NCI-H774 (cell line): ENCODE measurements at places on chromosomes 4 and X.

- no peak for DNase-seq
Measured at GRCh38 chrX:40952855-40953254, 132.4 kb upstream of the USP9X start.

DNA sequence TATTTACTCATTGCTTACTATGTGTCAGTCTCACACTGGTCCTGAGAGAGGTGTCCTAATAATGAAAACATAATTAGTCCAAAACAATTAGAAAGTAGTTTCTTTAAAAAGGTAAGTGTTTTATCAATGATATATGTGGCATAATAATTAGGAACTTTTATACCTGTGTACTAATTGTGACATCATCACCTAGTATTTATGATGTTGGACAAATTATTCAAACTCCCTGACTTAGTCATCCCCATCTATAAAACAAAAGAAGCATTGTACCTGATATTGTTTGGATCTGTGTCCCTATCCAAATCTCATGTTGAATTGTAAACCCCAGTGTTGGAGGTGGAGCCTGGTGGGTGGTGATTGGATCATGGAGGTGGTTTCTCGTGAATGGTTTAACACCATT lies 15.8 kb upstream of the ARHGEF38 start:
- no peak for DNase-seq

GRCh38 chr4:47839259-47839658 lies 1.4 kb upstream of the CORIN start:
- DNase-seq, result no peak

DNA sequence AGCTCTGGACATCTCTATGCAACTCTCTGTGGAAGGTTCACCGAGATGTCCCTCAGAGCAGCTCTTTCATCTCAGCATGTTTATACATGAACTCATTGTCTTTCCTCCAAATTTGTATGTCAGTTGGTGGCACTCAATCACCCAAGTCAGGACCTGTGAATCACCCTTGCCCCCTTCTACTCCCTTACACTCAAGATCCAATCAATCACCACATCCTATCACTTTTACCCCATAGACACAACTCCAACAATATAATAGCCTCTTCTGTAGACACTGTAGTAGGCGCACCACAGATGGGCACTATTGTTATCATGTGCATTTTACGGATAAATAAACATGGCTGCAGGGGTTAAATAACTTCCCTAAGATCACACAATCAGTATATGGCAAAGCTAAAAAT lies 41.3 kb upstream of the IRF2 start:
- DNase-seq, result no peak

DNA sequence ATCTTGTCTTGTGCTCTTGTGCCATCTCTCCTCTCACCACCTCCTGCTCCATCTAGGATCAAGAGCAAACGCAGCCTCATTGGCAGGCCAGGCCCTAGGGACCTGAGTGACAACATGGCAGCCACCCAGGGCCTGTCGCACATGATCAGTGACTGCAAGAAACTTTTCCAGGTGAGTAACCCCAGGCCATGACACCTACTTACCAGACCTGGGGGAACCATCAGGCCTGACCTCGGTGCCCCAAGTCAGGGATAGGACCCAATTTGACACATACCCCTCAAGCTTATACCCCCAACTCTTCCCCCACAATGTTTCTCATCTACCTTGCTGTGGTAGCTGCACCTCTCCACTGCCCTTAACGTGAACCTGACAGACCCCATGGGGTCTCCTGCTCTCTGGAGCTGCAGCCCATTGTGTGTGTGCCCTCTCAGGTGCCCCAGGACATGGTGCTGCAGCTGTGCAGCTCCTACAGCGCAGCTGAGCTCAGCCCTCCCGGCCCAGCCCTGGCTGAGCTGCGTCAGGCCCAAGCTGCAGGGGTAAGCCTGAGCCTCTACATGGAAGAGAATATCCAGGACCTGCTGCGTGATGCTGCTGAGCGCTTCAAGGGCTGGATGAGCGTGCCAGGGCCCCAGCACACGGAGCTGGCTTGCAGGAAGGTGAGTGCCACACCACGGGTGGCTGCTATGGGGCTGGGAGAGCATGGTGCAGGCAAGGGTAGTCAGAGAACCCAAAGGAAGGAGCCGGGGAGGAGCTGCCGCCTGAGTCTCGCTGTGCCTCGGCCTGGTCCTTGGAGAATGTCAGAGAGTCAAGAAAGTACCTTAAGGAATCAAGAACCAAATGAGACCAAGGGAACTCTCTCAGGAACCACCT lies 74.8 kb downstream of the STARD8 start:
- no peak for DNase-seq

DNA sequence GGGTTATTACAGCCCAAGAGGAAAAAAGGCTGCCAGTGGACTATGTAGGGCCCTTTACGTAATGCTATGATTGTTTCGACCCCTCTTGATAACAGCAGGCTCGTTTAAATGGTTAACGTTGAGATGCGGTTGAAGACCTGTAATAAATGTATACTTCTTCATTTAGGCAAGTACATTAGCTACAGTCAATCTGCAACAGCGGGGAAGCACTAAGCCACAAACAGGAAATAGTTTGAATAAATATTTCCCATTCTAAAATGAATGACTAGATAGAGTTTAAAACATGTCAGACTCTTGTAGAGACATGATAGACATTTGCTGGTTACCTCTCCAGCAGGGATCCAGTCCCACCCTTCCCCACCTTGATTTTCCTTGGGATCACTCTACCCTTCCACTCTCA lies 38.1 kb upstream of the STIM2 start:
- DNase-seq, result no peak

- DNase-seq, result no peak
Measured at GRCh38 chr4:86757468-86757867, 91.7 kb downstream of the SLC10A6 start.

GRCh38 chr4:38610521-38610920 lies 53.5 kb upstream of the KLF3 start:
- DNase-seq, result no peak

- DNase-seq, result peak; percentile 45
Measured at GRCh38 chrX:39688576-39689375, 409.0 kb downstream of the BCOR start.

GRCh38 chr4:101020956-101021355 lies 326.4 kb downstream of the PPP3CA start:
- no peak for DNase-seq

- no peak for DNase-seq
Measured at GRCh38 chr4:73139245-73139644, 69.7 kb upstream of the COX18 start.

GRCh38 chrX:38268011-38268410 lies 47.3 kb upstream of the SRPX start:
- no peak for DNase-seq

DNA sequence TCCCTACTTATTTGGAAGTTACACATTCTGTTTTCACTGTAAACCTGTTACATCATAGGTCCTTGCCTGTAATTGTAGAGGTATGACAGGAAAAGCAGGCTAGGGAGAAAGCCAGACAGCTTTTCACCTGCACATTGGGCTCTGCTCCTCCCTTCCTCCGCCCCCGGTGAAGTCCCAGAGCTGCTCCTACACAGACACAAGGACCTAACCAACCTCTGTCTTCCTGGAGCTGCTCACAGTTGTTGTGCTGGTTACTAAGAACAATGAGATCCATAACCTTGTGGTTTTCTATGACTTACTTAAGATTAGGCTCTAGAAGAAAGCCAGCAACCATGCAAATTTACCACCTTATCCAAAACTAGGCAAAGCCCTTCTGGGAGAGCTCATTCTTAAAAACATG lies 40.0 kb downstream of the MOSPD2 start:
- no peak for DNase-seq

GRCh38 chrX:25851141-25851540 lies 287.0 kb upstream of the MAGEB18 start:
- DNase-seq, result no peak

DNA sequence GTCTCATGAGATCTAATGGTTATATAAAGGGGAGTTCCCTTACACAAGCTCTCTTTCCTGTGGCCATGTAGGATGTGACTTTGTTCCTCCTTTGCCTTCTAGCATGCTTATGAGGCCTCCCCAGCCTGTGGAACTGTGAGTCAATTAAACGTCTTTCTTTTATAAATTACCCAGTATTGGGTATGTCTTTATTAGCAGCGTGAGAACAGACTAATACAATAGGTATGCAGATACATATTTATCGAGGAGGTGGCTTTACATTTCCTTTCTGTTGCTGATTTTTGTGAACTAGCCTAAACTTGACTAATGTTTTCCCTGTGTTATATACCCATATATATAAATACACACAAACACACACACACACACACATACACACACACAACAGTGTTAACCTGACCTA lies 80.2 kb downstream of the VCX2 start:
- no peak for DNase-seq

- DNase-seq, result no peak
Measured at GRCh38 chr4:60396341-60397049, 803.6 kb upstream of the ADGRL3 start.

GRCh38 chr4:183832776-183833450 lies 72.2 kb upstream of the STOX2 start:
- no peak for DNase-seq

DNA sequence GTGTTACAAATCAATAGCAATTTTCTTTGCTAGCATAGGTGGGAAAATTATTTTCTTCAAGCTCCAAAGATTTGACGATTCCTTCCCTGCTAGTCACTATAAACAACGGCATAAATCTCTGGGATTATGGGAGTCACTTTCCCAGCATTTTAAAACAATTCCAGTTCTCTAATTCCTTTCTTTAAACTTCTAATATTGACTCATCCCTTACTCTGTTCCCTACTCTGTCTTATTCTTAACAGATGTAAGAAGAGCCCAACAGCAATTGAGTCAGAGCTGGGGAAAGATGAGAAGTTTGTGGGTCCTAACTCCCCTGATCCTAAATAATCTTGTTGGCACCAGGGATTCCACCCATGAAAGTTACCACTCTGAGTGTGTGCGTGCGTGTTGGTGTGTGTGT lies 47.4 kb upstream of the IL21 start:
- DNase-seq, result no peak

DNA sequence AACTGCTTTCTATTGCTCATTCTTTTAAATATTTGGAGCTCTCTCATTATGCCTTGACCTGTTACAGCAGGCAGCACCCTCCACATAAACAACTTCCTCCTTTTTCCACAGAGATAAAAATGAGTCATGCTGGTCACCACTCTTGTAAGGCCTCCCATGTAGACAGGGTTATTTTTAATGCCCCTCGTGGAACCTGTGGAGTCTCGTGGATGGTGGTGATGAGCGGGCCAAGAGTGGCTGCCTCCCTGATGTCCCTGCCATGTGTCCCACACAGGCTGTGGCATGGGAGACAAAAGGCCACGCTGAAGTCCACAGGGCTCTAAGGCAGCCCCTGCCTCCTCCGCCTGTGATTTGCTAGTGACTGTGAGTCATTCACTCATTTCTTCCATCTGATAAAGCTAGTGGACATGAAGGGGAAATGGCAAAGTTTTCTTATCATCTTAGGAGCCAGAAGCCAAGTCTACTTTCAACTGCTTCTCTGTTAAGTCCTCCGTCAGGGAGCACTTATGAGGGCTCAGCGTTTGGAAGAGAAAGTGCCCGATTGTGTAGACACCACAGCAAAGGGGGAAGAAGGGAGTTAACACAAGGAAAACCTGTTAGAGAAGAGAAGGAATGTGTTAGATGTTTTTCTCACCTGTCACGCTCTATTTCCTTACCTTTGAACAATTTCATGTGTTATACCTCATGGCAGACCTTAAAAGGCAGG lies 121.6 kb upstream of the FAT1 start:
- DNase-seq, result no peak

GRCh38 chr4:102994803-102995202 lies 24.7 kb downstream of the SLC9B1 start:
- DNase-seq, result no peak

DNA sequence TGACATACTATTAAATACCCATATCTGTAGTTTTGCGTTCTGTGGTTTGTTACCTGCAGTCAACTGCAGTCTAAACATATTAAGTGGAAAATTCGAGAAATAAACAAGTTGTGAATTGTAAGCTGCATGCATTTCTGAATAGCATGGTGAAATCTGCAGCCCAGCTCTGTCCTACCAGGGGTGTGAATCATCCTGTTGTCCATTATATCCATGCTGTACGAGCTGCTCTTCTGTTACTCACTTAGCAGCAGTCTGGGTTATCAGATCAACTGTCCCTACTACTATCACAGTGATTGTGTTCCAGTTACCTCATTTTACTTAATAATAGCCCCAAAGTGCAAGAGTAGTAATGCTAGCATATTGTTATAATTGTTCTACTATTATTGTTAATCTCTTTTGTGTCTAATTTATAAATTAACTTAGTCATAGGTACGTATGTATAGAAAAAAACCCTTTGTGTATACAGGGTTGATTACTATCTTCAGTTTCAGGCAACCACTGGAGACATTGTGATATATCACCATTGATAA lies 173.7 kb upstream of the FAT4 start:
- DNase-seq, result no peak

DNA sequence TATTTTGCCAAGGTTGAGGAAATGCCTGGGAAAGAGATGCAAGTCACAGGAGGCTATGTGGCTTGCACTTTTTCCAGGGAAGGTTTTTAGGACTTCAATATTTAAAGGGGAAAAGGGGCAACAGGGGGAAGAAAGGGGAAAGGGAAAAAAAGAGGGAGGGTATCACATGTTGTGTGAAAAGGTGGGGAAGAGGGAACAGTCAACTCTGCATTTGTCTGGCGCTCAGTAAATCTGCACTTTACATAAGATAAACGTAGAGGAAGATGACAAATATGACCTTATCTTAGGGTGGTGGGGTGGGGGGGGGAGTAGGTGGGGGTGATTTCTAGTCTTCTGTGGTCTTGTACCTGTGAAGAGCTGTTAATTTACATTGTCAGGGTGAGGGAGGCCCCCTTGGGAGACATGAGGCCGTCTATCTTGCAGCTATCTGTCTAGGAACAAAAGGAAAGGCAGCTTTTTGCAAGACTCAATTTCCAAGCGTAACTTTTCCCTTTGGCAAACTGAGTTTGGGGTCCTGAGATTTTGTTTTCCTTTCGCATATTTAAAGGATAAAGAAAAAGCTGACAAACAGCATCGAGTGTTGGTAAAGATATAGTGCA lies 71.5 kb upstream of the UCP1 start:
- DNase-seq, result no peak

GRCh38 chr4:85534120-85534519 lies 59.2 kb downstream of the ARHGAP24 start:
- DNase-seq, result no peak

DNA sequence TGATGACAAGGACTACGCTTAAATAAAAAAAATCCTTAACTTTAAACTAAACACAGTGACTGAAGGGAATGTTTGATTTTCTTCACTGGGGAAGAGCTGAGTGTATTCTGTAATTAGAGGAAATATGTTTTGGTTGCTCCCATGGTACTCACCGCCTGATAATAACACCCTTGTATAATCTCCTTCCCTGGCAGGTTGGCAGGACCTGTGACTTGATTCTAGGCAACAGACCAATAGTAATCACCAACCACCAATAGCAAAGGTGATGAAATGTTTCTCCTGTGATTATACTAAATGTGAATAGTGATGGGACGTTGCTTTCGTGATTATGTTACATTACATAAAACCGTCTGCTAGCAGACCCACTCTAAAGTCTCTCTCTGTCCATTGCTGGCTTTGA lies 536.8 kb upstream of the CPEB2 start:
- no peak for DNase-seq

DNA sequence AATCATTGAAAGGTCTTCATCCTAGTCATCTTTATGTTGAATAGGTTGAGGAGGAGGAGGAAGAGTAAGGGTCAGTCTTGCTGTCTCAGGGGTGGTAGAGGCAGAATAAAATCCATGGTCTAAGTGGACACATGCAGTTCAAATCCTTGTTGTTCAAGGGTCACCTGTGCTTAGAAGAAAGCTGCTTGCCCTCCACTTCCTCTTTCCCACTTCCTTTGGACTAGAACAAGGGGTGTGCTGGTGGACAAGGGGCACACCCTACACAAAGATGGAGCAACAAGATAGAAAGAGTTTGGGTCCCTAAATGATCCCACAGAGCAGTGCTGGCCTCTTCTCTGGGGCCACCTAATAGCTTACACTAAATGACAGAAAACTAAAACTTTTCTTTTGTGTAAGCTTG lies 47.9 kb downstream of the HSD17B13 start:
- DNase-seq, result no peak
